ENCODE measurements at places on chromosomes 2 and 18. TPM values are rescaled to one million over a fixed set of nuclear protein-coding genes. Genes with fewer than 3 reads are reported as not detected.

GRCh38 chr2:153416071-153416470, 62.5 kb downstream of the RPRM start:
- H3K4me3 ChIP-seq = no peak overlapping the region
- H3K4me1 ChIP-seq = no peaks in the 10 kb centered on the region
- no peak for DNase-seq

DNA sequence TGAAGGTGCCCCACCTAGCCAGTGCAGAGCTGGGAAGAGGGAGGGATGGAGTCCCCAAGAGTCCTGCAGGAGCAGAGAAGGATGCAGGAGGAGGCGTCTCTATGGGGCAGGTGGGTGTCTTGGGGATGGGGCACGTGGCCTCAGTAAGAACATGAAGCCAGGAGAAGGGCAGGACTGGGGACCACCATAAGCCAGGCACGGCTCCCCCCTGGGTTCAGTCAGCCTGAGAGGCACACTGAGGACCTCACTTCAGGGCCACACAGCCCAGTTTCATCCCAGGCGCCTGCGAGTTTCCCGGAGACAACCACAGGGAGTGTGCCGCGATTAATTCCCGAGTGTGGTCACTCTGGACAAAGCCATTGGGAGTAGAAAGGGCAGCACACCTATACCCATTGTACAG, 120.3 kb downstream of the GYPC start:
- H3K27ac ChIP-seq = no peak overlapping the region
- no peak for DNase-seq
- no peaks in the 10 kb centered on the region for H3K36me3 ChIP-seq
- no peaks in the 10 kb centered on the region for H3K4me1 ChIP-seq
- no peaks in the 10 kb centered on the region for H3K27me3 ChIP-seq

The SERPINB11 gene
- not detected for polyA plus RNA-seq

- H3K4me3 ChIP-seq = no peak overlapping the region
- H3K27me3 ChIP-seq = no peaks in the 10 kb centered on the region
- DNase-seq = no peak
These were observed 45.2 kb downstream of the TMEM131 start for GRCh38 chr2:97950329-97951154.

The GALR1 gene
- not detected for polyA plus RNA-seq

The MAPK4 gene
- polyA plus RNA-seq = not detected

DNA sequence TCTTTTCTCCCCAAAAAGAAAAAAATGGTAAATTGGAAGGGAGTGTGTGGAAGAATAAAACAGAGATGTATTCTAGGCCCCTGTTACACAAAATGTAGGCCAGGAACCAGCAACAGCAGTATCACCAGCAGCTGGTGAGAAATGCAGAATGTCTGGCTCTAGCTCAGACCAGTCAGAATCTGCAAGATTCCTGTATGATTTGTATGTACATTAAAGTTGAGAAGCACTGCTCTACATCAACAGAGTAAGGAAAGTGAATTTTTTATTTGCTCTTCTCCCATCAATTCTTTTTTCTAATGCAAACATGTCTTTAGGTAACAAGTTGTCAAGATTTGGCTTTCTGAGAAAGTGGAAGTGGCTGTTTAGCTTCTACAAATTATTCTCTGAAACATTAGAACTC, 235.4 kb upstream of the FANCL start:
- no peak overlapping the region for H3K4me3 ChIP-seq
- H3K27me3 ChIP-seq = no peaks in the 10 kb centered on the region
- H3K27ac ChIP-seq = no peak overlapping the region
- no peaks in the 10 kb centered on the region for H3K4me1 ChIP-seq
- no peaks in the 10 kb centered on the region for H3K36me3 ChIP-seq
